Stimulated activated CD4-positive, alpha-beta T cell treated with anti-CD3 and anti-CD28 coated beads, Interleukin-1b, Interleukin-23, amount 100 ng/mL, for 1 hour (primary cell): ENCODE measurements at places on chromosomes 4 and X.

- DNase-seq: no peak
Measured at GRCh38 chrX:52425775-52426174, 57.0 kb downstream of the XAGE2 start.

DNA sequence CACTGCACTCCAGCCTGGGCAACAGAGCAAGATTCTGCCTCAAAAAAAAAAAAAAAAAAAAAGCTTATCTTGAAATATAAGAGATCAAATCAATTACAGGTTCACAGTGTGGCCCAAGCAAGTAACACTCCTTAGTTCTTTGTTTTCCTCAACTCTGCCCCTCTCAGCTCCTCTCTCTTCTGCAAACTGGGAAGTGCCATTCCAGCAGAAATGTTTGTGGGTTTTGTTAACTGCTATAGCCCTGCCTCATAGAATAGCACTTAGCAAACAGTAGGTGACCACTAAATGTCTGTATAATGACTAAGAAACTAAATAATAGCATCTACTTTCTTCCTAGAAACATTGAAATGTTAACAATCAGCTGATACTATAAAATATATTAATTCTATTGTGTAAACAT, 160.0 kb upstream of the NAP1L5 start:
- DNase-seq: no peak

- no peak for DNase-seq
Measured at GRCh38 chr4:6125103-6125651, 75.2 kb downstream of the JAKMIP1 start.

DNA sequence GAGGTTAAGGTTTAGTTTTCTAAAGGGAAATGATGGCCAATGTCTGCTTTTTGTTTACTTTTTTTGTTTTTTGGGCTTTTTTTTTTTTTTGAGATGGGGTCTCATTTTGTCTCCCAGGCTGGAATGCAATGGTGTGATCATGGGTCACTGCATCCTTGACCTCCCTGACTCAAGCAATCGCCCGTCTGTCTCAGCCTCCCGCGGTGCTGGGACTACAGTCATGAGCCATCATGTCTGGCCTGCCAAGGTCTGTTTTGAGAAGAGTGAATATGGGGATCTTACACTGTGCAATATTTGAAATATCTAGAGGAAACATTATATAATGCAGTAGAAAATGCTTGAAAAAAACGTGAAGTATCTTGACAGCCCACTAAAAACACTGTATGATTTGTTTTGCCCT, 162.5 kb downstream of the GASK1B start:
- DNase-seq: no peak

DNA sequence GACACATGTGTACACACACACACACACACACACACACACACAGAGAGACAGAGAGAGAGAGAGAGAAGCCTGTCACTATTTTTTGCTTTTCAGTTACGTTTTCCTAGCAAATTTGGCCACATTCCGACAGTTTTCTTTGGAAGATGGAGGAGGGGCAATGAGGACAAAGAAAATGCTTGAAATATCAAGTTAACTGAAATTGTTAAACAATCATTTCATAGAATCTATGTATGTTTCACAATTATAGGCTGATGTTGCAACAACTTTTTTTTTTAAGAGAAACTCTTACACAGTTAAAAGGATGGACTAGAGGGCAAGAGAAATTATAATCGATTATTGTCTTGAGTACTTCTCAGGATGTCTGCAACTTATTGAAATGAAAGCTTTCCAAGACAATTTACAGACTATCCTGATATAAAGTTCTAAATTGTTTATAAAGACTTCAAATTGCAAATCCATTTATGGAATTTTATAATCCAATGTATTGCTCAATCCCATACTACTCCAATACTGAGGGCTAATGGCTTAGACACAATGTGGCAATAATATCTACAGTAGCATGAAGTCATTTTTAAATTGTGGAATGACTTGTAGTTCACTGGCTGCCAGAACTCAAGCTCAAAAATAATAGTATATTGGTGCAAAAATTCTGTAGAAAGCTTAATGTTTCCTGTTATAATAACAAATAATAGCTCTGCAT, 647.0 kb upstream of the PCDH7 start:
- no peak for DNase-seq

- DNase-seq: no peak
Measured at GRCh38 chr4:74206088-74206825, 48.3 kb downstream of the MTHFD2L start.

- no peak for DNase-seq
Measured at GRCh38 chrX:109632906-109633504, 8.0 kb upstream of the KCNE5 start.

GRCh38 chr4:9913846-9914245, 107.5 kb downstream of the SLC2A9 start:
- DNase-seq: no peak

DNA sequence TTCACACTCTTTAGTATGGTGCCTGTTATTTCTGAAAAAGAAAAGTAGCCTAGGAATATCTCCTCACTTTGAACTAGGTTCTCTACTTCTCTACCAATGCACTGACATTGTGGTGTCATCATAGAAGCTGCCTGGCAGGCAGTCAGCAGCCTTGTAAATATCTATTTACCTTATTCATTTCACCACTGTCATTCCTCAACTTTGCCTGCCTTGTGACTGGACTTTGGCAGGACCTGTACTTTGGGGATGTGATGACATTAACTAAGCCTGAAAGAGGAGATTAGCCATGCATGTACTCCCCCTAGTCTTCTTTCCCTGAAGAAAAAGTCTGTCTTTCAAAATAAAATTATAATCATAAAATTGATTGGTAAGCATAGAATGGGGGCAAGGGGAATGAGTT, 207.2 kb downstream of the ARAP2 start:
- DNase-seq: no peak

DNA sequence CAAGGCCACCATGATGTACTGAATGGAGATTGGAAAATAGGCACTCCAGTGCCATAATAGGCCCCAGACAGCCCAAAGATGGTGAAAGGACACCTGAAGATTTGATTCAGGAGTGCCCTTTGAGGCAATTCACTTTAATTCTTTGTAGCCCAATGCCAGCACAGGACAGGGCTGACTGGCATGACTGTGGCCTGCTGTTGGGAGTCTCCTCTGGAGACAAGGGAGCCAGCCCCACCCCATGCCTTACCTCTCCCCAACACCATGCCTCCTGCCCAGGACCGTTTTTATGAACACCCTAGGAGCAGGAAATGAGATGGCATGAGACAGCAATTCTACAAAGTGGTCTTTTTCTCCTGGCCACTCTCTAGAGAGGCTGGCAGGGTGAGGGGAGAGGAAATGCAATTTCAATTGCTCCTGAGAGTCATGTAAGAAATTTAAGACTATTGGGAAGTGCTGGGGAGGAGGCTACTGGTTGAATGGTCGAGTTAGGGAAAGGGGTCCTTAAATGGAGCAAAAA, 94.2 kb upstream of the MAMLD1 start:
- DNase-seq: no peak

GRCh38 chr4:132683957-132684356, 465.1 kb upstream of the PCDH10 start:
- DNase-seq: no peak

- no peak for DNase-seq
Measured at GRCh38 chr4:182219411-182220056, 23.7 kb upstream of the TENM3 start.

- DNase-seq: no peak
Measured at GRCh38 chrX:19889582-19890342, 2.4 kb upstream of the SH3KBP1 start.

DNA sequence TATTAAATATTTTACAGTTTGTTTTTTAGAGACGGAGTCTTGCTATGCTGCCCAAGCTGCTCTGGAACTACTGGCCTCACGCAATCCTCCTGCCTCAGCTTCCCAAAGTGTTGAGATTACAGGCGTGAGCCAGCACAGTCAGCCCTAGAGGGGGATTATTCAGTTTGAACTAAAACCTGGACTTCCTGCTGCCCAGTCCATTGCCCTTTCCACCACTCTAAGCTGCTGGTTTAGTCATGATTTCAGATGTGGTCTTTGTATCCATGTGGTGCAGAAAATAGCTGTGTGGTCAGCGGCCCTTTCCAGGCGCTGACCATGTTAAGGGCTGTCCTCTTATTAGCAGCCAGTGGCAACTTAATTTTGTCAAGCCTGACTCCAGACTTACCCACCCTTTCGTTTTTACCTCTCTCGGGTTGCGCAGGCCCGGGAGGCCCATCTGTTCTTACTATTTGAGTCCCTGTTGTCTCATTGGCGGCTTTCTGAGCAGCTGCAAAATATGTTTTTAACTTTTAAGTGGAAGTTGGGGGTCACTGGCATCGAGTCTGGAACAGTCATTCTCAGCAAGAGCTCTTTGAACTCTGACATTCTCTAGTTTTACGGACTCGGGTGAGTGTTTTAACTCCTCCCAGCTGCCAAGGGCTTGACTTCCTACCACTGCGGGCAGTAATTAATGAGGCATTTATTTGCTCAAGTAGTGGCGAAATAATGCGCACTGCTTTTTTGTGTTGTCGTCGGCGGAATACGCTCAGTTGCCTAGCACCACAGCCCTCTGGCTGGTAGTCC, 773 bp upstream of the VMA21 start:
- DNase-seq: no peak

- no peak for DNase-seq
Measured at GRCh38 chrX:109624641-109625616, at the start of gene KCNE5. KCNE5 (minus strand) TSS chrX:109625172; CDS start chrX:109625020, 152 bp downstream.

GRCh38 chrX:66677430-66677829, 38.6 kb upstream of the EDA2R start:
- DNase-seq: no peak

GRCh38 chr4:188722911-188723310, 583.7 kb downstream of the TRIML1 start:
- no peak for DNase-seq

DNA sequence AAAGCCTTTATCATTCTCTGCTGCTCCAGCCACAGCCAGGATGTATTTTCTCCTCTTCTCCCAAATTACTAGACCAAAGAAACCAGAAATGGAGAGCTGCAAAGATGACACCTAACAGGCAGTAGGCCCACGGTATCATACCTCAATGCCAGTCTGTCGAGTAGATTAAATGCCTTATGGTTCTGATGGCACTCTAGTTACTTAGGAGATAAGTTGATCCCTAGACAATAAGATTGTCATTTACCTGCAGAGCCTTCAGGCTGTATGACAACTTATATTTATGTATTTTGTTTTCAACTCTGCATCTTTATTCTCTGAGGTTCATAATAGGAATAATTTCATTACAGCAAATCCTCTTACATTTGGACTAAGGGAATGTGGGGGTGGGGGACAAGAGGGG, 262.1 kb downstream of the LDB2 start:
- no peak for DNase-seq

DNA sequence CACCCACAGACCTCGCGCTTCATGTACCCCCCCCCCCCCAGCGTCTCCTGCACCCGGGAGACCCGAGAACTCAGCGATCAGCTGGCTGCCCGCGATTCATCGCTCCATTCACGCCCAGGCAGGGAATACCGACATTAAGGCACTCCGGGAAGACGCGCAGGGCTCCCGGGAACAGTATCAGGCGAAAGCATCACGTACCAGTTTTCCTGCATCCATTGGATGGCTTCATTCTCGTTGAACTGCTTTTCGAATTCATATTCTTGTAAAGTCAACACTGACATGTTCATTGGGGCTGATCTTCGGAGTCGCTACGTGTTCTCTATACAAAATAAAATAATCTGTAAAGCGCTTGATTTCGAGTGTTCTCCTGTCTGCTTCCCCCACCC, 373 bp downstream of the ELOVL6 start:
- no peak for DNase-seq

- no peak for DNase-seq
Measured at GRCh38 chrX:107504006-107504405, 54.6 kb downstream of the FRMPD3 start.

DNA sequence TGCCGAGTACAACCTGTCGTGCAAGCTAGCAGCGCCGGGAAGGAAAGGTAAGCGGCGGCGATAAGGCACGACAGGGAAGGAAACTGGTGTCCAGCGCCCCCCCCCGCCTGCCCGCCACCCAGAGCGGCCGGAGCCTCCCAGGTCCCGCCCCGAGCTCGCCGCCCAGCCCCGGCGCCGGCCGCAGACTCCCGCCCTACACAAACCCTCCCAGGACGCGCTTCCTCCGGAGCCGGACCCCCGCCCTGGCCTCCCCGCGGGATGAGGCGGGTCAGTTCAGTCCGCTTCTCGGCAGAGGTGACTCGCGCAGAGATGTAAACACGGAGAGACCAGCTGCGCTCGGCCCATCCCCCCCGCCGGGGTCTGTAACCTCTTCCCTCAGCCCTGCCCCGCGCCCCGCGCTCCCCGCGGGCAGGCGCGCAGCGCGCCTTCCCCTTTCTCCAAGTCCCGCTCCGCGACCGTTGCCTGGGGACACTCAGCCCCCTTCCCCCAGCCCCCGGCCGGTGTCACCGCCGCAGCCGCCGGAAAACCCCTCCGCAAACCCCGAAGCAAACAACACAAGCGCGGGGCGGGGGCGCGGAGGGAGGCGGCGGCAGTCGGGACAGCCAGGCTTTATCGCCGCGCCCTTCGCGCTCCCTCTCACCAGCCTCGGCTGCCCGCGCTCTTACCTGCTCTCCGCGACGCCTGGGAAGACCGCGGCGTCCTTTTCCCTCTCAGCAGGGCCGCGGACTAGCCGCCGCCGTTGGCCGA, 543 bp downstream of the ELF2 start:
- peak; percentile 51 for DNase-seq

GRCh38 chr4:78512357-78512920, 39.1 kb upstream of the ANXA3 start:
- no peak for DNase-seq

GRCh38 chr4:145058256-145058655, 39.7 kb downstream of the ANAPC10 start:
- DNase-seq: no peak

- no peak for DNase-seq
Measured at GRCh38 chr4:14994242-14994641, 8.0 kb upstream of the CPEB2 start.

GRCh38 chr4:82747686-82748575, 50.7 kb downstream of the SCD5 start:
- no peak for DNase-seq

DNA sequence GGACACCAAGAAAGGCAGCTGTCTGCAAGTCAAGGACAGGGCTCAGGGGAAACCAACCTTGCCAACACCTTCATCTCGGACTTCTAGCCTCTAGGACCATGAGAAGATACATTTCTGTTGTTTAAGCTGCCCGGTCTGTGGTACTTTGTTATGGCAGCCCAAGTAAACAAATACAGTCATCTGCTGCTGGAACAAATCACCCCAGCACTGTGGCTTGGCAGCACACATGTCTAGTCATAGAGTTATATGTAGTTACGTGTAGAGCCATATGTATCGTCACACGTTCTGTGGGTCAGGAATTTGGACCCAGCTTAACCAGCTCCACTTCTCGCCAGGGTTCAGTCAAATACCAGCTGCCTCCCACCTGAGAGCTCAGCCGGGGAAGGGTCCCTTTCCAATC, 2.5 kb downstream of the HTT-AS start:
- no peak for DNase-seq

- DNase-seq: no peak
Measured at GRCh38 chr4:1459722-1460511, 53.7 kb upstream of the NKX1-1 start.

- DNase-seq: peak; percentile 24
Measured at GRCh38 chr4:53929955-53930798, 134.2 kb downstream of the CHIC2 start.

- DNase-seq: no peak
Measured at GRCh38 chrX:10485326-10485725, 135.1 kb downstream of the MID1 start.
